ENCODE measurements at places on chromosomes 5 and 9.

DNA sequence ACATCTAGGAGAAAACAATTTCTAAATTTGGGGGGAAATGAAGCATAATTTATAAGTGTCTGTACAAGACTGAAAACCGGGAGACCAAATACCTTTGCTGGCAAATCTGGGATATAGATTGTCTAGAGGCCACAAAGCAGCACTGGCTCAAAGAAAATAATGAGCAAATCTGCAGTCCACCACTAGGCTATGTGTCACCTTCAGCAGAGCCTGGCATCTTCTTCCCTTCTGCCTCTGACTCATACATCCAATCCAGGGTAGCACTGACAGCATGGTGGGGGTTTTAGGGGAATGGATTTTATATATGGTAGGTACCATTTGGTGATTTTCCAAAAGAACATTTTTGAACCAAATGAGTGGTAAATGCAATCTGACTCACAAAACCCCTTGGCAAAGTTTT lies 12.8 kb downstream of the FAM81B start:
- H3K4me3 ChIP-seq = no peak overlapping the region
- no peak overlapping the region for H3K27ac ChIP-seq
- H3K27me3 ChIP-seq = no peaks in the 10 kb centered on the region
- H3K4me1 ChIP-seq = no peaks in the 10 kb centered on the region

DNA sequence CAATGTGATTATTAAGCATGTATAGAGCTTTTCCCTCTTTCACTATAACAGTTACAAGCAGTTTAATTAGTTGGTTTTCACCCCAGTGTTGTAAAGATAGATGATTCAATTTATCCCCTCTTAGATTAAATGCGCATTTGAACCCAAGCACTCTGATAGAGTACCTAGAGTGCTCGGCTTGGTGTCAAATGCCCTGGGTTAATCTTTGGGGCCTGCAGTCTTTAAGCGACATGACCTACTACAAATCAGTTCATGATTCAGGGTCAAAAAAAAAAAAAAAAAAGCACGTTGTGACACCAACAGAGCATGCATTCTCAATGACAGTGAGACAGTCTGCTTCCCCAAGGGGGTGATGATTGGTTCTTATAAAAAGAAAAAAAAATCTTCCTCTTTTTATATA lies 375.3 kb downstream of the BRINP1 start:
- no peak for DNase-seq
- H3K4me1 ChIP-seq = no peaks in the 10 kb centered on the region
- H3K27ac ChIP-seq = no peak overlapping the region

DNA sequence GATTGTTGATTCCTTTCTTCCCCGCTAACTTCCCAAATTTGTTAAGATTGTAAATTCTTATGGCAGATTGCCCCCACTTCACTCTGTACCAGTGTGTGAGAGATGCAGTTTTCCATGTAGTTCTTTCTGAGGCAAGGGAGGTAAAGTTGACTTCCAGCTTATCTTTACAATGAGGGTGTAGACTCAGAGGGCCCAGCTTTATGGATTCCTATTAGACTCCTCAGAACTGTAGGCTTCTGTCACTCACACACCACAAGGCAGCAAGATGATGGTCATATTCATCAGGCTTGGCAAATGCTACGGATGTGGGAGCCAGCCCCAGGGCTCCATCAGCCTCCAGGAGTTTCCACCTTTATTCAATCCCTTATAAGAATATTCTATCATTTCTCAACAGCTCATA lies 461.9 kb upstream of the KLF4 start:
- no peak overlapping the region for H3K27ac ChIP-seq
- H3K36me3 ChIP-seq = no peaks in the 10 kb centered on the region
- no peak for DNase-seq

GRCh38 chr5:145680767-145681166 lies 154.4 kb downstream of the PRELID2 start:
- no peak overlapping the region for H3K4me3 ChIP-seq
- DNase-seq = no peak
- no peak overlapping the region for H3K27ac ChIP-seq
- no peaks in the 10 kb centered on the region for H3K36me3 ChIP-seq

Measured in PC-3 (cell line).